ENCODE measurements at places on chromosomes 3 and 15.

DNA sequence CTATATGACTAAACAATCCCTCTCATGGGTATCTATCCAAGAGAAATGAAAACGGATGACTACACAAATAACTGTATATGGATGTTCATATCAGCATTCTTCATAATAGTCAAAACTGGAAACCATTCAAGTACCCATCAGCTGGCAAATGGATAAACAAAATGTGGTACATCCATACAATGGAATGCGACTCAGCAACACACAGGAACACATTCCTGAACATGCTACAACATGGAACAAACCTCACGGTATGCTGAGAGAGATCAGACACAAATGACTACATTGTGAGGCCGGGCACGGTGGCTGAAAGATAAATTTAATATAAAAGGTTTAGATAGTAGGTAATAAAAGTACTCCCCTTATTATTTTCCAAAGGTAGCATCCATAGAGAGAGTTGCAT lies 42.6 kb downstream of the CCR4 start:
- DNase-seq = no peak

DNA sequence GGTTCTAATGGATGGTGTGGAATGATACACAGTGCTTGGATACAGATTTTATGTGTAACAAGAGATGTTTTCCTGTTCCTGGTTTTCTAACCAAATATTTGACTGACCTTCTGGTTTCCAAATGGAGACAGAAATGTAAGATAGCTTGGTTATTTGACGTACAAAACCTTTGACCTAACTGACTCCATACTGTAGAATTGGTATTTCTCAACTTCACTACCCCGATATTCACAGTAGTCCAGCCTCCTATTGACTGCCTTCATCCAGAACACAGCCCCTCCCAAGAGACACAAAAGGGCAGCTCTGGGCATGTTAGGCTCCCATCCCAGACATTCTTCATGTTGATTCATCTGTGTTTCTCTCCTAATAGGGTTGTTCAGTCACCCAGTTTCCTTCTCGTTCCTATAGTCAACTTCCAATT lies 33.4 kb downstream of the MYO1E start:
- no peak for DNase-seq

DNA sequence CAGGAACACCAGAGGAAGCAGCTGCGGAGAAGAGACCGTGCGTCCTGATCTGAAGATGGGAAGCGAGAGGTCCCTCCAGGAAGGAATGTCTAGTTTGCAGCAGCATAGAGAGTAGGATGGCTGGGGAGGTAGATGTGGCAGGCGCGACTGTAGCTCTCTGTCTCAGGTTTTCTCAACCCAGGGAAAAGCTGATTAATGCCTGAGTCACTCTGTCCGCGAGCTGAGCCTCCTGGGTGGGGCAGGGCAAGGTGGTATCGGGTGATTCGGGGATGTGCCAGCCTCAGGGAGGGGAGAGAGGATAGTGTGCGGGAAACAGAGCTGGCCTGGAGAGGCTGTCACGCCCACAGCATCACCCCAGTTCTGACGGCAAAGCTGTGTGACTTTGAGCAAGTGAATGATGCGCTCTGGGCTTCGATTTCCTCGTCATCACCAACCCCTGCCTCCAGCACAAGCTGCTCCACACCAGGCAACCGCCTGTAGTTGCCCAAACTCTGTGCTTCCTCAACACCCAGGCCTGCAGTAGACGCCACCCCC lies 28.4 kb downstream of the CPN2 start:
- DNase-seq = no peak

- DNase-seq = no peak
These were observed 59.2 kb downstream of the LIPC start for GRCh38 chr15:58490888-58491473.

DNA sequence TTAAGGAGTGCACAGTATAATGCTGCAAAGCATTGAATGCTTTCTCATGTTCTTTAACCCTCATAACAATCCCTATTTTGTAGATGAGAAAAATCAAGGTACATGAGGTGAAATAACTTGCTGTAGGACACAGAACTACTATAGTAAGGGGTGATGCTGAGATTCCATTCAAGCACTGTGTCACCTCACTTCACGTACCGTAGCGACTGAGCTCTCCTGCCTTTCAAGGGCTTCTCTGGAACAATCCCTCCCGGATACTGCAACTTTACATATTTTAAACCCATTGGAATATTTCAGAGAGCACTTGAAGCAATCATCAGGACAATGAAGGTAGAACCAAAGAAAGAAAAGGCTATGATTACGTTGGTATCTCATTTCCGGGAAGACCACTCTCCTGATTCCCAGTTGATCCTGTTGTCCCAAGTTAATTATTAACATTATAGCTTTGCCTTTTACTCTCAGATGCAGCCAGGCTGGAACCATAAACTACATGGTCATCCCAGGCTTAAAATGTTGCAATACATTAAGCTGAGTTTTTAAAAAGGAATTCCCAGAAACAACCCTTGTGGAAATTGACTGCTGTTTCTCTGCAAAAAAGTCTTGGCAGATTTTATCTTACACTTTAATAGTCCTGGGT lies 252.2 kb upstream of the IGF1R start:
- DNase-seq = no peak

DNA sequence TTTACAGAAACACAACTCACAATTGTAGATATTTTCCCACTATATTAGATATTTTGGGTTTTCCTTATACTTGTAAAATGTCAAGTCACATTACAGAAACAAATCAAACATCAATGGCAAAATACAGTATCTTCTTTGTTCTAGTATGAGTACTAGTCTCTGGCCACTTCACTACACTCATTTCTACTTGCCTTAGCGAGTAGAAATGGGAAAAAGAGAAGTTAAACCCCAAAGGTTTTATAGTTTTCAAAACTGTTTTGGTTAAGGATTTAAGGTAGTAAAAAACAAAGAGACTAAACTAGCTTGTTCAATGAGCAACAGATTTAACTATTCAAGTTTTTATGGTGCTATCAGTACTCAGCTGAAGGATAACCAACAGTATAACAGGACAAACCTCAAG lies 81.7 kb downstream of the BTD start:
- no peak for DNase-seq

- no peak for DNase-seq
These were observed 33.5 kb upstream of the PTPN23 start for GRCh38 chr3:47347217-47347801.

DNA sequence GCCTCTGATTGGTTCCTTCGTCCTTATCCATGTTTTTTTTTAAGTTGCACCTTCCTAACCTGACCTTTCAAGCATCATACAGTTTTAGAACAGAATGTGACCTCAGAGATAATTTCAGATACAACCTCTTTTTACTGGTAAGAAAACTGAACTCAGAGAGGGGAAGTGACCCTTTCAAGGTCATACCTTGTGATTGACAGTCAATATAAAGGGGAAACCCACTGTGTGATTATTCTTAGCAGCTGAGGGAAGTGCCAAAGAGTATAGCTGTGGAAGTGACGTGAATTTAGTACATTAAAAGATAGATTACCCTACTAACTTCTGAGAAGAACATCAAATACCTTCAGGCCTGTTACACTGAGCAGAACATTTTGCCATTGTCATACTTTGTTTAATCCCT lies 319.4 kb downstream of the NEK10 start:
- DNase-seq = no peak

- DNase-seq = no peak
These were observed 381.2 kb upstream of the TBL1XR1 start for GRCh38 chr3:177578488-177578887.

- no peak for DNase-seq
These were observed 72.0 kb downstream of the TFDP2 start for GRCh38 chr3:142077155-142077858.

- peak; percentile 8 for DNase-seq
These were observed 368.6 kb upstream of the GBE1 start for GRCh38 chr3:82130046-82130445.

GRCh38 chr3:180062771-180063170 lies 26.0 kb upstream of the PEX5L start:
- DNase-seq = no peak

GRCh38 chr3:196915375-196915774 lies 27.0 kb downstream of the NCBP2 start:
- no peak for DNase-seq

DNA sequence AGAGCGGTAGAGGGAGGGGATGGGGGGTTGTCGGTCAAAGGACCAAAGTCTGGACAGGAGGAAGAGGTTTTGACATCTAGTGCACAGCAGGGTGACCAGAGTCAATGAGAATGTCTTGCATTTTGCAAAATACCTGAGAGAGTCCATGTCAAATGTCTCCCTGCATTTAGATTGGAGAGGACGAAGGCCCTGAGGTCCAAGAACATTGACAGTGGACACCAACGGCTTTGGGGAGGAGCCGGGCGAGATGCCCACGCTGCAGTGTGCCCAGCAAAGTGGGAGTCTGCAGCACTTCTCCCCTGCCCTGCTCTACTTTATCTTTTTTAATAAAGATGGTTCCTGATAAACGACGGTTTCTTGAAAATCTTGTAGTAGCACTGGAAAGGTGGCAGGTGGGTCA lies 67.4 kb upstream of the TAMM41 start:
- DNase-seq = no peak

GRCh38 chr3:148435534-148435933 lies 262.2 kb upstream of the AGTR1 start:
- no peak for DNase-seq

DNA sequence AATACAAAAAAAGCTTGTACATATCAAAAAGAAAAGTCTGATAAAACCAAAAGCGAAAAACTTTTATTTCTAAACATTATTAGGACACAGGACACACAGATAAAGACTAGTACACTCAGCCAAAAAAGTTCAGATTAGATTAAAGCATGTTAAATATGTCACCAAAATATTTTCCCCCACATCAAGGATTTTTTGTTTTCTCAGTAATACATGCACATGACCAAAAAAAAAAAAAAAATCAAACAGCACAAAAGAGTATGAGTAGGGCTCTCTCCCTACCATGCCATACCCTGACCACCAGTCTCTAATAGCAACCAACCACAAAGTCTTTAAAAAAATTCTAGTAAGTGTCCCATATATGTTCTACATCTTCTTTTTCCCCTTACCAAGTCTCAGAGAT lies 77.4 kb downstream of the LRRFIP2 start:
- DNase-seq = no peak

DNA sequence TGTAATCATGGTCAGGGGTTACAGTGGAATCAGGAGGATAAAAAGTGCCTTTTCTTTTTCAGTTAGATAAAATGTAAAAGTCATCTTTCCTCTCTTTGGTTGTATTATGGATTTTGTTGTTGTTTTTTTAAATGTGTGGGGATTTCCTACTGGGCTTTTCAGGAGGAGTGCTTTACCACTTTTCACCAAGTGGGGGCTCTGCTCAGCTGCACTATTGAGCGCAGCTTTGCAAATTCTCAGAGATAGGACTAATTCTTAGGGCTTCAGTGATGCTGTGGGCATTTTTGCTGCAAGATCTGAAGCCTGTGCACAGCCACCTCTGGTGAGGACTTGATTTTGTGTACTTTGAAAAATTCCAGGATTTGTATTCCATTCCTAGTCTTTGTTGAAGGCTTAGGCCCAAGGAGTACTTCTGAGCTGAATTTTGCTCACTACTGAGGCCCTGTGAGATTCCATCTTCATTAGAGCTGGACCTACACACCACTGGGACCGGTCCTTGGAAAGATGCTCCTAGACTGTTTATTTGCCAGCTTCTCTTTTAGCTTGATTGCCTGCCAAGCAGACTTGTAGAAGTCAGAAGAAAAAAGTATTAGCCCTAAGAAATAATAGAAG lies 7.5 kb downstream of the GNB5 start:
- DNase-seq = peak; percentile 46

- no peak for DNase-seq
These were observed 43.0 kb upstream of the KY start for GRCh38 chr3:134693804-134694203.

- no peak for DNase-seq
These were observed 91.4 kb downstream of the CTNNB1 start for GRCh38 chr3:41290736-41291135.

DNA sequence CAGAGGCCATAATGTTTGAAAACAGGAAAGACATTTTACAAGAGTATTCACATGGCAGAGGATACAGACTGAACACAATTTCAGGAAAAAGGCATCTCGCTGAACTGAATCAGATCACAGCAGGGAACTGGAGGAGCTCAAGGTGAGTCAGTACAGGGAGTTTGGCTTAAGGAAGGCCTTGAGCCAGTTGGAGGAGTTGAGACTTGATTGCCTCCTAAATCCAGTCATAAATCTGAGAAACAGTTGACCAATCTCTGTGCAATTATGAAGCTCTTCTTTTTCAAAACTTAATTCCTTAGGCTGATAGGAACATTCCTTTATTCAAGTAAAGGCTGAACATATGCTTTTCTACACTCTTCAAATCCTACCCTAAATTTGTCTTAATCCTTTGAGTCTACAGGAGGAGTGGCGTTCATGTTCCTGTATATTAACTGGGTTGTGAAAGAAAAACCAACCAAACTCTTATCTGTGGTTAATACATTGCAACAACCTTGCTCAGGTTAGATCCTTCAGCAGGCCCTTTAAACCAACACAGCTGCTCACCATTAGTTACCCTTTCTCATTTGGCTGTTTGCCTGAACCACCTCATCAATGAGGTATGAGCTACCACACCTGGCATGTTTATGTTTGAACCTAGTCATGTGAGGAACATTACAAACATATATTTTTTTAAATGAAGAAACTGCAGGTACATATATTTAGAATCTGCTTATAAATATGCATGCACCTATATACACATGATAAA lies 404.1 kb upstream of the ATP11B start:
- DNase-seq = no peak

- peak; percentile 37 for DNase-seq
These were observed 36.8 kb upstream of the TSPAN3 start for GRCh38 chr15:77107531-77108355.

DNA sequence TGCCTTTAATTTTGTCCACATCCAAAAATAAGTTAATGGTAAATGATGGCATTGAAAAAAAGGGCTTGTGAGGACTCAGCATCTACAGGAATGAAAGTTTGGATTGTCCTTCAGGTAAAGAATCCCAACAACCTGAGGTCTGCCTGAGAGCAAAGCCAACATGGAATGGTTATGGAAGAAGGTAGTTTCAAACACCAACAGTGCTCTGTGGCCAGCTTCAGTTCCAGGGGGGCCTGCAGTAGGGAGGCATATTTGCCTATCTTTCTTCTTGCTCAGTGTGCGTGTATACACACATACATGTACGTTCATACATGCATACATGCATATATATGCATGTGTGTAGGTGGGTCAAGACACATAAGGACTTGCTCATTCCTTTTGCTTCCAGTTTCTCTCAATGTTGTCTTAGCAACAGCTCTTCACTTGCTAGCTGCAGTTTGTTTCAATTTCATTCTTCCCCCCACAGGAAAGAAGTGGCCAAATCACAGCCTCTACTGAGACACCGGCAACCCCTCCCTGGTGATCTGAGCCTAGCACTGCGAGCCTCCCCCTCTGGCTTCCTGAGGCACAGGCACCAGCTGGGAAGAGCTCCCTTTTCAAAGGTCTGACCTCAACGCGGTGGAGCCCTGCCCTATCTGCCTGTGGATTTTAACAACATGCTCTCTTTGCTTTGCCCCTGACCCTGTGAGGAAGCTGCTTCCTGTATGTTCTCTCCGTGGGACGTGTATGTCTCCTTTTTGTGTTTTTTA lies 146.2 kb downstream of the KLF13 start:
- peak; percentile 38 for DNase-seq

DNA sequence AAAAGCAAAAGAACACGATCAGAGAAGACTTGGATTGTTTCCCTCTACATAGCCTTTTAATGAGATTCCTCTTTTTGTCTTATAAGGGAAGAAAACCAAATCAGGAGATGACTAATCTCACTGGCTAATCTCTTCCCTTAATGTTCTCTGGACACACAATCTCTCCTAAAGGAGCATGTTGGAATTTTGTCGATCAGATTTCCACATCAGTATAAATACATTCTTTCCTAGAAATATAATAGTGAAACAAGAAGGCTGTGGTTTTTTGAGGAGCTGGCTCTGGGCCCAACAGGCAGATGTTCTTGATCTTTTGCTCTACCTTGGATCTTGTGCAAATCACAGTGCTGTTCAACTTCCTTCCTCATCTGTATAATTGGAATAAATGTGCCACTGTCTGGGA lies 94.0 kb downstream of the GTPBP8 start:
- no peak for DNase-seq

Measured in CD4-positive, alpha-beta T cell treated with Interferon alpha-2 for 1 hour (primary cell).